ENCODE measurements at places on chromosomes 5 and 9.

GRCh38 chr5:151096001-151096373, 15.2 kb upstream of the TNIP1 start:
- peak; percentile 62 for DNase-seq

- DNase-seq, result peak; percentile 46
Measured at GRCh38 chr5:170216257-170216864, 16.4 kb upstream of the C5orf58 start.

DNA sequence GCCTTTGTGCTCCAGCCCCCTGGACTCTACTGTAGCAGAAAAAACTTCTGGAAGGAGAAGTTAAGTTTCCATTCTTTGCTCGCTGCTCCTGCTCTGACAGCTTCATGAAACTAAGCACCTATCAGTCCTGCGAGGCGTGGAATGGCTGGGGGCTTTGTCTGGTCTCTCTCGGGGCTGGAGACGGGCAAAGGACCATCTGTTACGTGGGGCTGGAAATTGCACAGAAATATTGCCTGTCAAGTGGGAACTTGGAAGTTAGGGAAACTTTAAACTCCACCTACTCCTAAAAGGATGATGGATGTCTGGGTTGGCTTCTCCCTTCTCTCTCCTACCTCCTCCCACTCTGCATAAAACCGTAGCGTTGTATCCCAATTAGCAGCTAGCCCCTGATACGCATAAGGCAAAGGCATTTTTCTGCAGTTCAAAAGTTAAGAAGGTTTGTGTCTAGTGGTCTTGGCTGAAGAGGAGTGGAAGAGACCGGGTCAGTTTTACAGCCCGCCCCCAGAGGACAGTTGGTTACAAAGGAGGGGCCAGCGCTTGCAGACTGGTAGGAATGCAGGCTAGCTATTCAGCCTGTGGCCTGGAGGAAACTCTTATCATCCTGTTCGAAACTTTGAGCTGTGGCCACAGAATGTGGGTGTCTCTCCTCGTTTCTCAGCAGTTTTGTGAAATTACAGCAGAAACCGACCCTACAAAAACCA, 1.3 kb downstream of the FBXL7 start:
- DNase-seq, result peak; percentile 73

- DNase-seq, result no peak
Measured at GRCh38 chr5:180208435-180209081, 453 bp downstream of the RASGEF1C start.

DNA sequence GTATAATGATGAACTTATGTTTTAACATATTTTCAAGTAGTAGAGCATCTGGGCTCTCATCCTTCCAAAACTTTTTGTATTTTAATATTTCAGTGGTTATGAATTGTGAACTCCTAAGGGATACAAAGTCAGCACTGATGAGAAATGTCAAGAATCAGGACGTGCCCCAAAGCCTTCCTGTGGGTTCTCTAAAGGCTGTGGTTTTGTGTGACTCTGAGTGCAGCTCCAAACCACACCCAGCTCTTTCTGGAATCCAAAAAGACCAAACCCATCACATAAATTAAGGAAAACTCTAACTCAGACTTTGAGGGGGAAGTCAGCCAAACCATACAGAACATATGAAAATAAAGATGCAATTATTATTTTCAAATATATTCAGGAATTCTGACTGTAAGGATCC, 40.8 kb upstream of the SMU1 start:
- DNase-seq, result no peak

GRCh38 chr9:20242510-20243189, 379.6 kb downstream of the MLLT3 start:
- no peak for DNase-seq

- no peak for DNase-seq
Measured at GRCh38 chr5:122693963-122694362, 80.9 kb upstream of the SNX2 start.
